ENCODE measurements at places on chromosomes 16 and 17.

DNA sequence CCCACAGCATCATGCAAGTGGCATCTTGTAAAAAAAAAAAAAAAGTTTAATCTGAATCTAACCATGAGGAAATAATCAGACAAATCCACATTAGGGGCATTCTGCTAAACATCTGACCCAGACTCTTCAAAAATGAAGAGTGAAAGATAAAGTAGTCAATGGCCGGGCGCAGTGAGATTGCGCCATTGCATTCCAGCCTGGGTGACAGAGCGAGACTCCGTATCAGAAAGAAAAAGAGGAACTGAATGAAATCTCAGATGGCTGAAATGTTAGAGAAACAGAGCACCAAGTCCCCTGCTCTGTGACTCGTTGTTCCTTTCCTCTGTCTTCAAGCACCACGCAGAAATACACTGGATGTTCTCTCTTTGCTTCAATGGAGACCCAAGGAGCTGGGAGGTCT lies 12.7 kb upstream of the RNF135 start:
- no peak for DNase-seq

- DNase-seq = no peak
These were observed 76.7 kb downstream of the RNF213 start for GRCh38 chr17:80337195-80337895.

DNA sequence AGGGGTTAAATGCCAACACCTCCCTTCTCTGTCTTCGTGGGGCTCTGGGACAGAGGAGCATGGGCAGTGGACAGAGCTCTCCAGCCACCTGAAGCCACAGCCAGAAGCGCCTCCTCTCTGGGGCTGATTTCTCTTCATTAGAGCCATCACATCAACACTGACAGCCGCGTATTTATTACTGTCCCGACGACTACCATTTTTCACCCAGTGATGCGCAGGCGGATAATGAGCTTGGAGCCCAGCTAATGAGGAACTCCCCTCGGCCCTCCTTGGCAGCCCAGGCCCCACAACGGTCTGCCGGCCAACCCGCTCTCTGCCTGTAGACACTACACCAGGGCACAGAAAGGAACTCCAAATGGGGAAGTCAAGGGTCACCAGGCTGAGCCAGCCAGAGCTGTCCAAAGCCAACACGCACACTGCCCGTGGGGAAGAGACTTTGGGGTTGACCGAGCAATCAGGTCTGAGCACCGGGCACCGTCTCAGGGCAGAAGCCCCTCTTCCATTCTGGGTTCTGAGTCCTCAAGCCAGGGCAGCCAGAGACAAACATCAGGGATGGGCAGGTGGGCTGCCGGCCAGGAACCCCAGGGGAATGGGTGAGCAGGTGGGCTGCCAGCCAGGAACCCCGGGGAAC lies 13.2 kb downstream of the SDK2 start:
- DNase-seq = no peak

DNA sequence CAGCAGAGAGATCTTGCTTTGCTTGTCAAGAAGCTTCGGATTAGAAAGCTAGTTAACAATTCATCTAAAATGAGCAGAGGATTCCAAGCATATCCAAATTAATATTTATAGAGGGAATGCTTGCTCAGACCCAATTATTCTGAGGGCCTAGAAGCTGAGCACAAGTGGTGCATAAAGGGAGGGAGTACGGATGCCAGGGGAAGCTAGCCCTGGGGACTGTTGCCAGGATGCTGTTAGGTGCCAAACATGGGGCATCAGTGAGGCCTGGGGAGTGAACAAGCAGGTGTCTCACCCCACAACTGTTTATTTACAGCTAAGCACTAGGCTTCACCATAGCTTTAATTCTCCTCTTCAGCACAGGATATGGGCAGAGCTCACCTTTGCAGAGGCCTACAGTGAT lies 684.1 kb upstream of the C16orf82 start:
- no peak for DNase-seq

GRCh38 chr16:10694830-10695229 lies at the start of gene TEKT5:
TEKT5 (minus strand) TSS chr16:10694930; CDS start chr16:10694873, 57 bp downstream.
- DNase-seq = no peak

Data from GM23338 (cell line).